ENCODE measurements at places on chromosomes 6 and 20.

- DNase-seq = no peak
These were observed 5.4 kb upstream of the SIRPB1 start for GRCh38 chr20:1625083-1625690.

DNA sequence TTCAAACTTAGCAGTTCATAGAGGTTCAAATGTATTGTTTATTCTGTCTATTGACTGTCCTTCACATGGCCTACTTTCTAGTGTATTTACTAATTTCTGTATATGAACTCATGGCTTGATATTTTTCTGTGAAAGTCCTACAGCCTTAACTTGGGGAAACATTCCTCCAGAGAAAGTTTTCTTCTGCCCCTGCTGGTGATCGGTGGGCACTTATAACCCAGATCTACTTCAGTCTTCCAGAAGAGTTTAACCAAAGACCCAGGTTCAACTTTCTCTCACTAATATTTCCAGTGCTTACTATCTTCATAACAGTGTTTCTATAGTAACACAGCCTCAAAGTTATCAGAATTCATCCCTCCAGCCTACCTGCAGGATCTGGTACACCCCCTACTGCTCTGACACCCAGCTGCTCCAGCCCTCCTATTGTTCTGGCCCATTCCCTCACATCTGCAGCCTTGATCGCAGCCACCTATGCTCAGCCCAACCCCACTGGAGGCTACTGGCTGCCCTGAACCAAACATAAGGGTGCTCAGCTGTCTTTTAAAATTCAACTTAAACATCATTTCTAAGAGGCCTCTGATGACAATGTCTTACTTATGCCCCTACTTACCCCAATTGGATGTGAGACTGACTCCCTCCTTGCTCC lies 72.3 kb downstream of the TBX18 start:
- no peak for DNase-seq

- no peak for DNase-seq
These were observed 8.2 kb downstream of the NCOA7 start for GRCh38 chr6:125798734-125799508.

DNA sequence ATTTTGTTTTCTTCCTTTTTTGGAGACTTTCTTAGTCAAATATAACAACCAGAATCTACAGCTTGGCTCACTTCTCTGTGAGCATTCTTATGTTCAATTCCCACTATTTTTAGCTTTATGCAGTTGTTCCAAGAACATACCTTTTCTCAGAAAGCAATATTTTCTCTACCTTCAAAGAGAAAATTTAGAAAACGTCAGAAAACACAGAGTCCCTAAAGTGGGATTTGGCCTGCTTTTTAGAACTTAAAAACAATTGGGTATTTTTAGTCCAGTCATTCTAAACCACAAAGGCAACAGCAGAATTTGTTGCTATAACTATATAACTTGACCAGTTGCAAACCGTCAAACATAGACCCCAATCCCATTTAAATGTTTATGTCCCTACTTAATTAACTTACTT lies 133.1 kb downstream of the MOXD1 start:
- no peak for DNase-seq

- no peak for DNase-seq
These were observed 24.9 kb downstream of the ARHGAP18 start for GRCh38 chr6:129684903-129685661.

DNA sequence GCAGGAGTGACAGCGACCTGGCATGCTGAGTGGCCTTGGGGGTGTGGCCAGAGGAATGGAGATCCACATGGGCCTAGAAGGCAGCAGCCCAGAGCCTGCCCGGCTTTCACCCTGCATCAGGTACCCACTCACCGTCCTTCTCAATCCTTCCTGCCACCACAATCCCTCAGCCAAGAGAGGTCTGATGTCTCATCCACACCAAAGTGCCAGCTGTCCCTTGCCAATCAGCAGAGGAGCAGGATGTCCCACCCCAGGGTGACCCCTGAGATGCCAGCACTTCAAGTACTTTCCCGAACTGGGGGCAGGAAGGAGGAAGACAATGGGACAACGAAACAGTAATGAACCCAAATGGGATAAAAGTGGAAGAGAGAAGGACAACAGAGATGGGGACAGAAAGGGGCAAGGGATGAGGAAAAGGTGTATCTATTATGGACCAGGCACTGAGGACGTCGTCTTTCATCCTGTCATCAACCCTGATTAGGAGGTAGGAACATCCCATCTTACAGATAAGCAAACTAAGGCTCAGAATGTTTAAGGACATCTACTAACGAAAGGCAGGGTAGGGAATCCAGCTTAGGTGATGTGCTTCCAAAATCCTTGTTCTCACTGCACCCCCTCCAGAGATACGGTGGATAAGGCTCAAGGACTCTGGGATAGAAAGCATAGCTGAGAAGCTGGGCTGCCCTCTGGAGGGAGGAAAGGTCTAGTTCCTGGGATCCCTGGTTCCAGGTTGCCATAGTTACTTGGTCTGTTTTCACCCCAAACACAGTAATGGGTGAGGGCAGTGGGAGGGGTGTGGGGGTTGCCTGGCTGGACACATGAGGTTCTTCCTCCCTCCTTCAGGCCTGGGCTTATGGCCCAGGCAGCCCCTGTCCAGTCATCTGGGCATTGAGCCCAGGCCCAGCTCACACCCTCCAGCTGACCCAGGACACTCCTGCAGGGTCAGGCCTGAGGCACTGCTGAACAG lies 4.5 kb upstream of the TNXB start:
- DNase-seq = no peak
